ENCODE measurements at places on chromosomes 3 and 15.

GRCh38 chr15:87669846-87670245 lies 586.7 kb downstream of the NTRK3 start:
- DNase-seq = no peak

GRCh38 chr3:73656241-73656890 lies 31.6 kb upstream of the PDZRN3 start:
- DNase-seq = no peak

GRCh38 chr3:123818921-123819429 lies 65.2 kb downstream of the MYLK start:
- no peak for DNase-seq

DNA sequence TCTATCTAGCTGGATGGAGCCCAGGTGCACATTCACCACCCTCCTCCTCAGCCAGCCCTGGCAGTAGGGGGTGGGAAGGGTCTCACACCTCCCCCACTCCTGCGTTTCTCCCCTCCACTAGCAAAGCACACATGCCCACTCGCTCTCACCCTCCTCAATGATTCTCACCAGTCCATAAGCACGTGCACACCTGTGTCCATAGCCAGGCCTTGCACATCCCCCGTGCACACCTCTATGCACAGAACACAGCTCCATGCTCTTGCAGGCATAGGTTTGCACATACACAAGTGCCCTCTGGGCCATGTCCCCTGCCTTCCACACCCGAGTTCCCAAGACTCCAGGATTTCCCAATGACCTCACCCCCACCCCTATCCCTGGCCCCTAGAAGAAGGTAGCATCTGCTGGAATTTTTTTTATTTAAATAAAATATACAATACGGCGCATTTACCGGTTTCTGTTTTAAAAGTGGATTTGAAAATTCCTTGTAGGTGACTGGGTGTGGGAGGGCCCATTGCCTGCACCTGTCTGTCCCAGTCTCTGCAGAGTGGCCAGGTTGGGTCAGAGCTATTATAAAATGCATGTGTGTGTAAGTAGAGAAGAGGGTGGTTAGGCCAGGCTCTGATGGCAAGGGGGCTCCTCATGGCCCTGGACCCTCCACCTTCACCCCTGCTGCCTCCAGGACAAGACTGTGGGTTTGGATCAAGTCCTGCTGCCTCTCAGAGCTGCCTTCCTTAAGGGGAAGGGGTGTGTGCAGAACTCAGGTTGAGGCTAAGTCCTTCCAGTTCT lies 49.1 kb downstream of the HCN4 start:
- DNase-seq = no peak

GRCh38 chr15:19899021-19899824 lies 642.4 kb downstream of the GOLGA6L6 start:
- DNase-seq = no peak
